CD8-positive, alpha-beta memory T cell (primary cell): ENCODE measurements at places on chromosomes 3 and 15.
A peak's percentile ranks its signal among the peaks of the same experiment; 100 is the strongest.

GRCh38 chr15:40059821-40060220 lies 20.8 kb upstream of the SRP14 start:
- DNase-seq: no peak

GRCh38 chr3:196740481-196741248 lies 1.0 kb downstream of the PAK2 start:
- DNase-seq: peak; percentile 56

GRCh38 chr15:66124651-66125050 lies 128.9 kb downstream of the MEGF11 start:
- no peak for DNase-seq

- DNase-seq: no peak
Observed at GRCh38 chr3:86985181-86985826, 5.6 kb downstream of the VGLL3 start.

- DNase-seq: no peak
Observed at GRCh38 chr15:56523521-56523920, 58.6 kb upstream of the MNS1 start.

DNA sequence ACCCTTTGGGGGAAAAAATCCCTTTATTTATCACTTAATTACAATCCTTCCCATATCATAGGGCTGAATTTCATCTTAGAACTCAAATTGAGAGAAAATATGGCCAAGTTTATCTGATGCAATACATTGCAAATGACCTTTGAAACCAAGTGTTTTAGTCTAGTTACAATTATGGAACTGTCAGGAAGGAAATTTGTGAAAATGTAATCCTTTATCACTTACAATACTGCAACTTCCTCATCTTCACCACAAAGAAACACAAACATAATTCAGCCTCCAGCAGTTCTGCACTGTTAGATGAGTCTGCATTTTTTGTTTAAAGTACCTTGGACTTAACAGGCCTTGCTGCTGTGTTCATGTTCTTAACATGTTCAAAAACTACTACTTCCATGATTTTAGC lies 4.6 kb downstream of the CCPG1 start:
- no peak for DNase-seq

GRCh38 chr3:190424108-190424477 lies 25.6 kb downstream of the TMEM207 start:
- DNase-seq: no peak

GRCh38 chr15:29938361-29939335 lies 116.4 kb upstream of the TJP1 start:
- no peak for DNase-seq

DNA sequence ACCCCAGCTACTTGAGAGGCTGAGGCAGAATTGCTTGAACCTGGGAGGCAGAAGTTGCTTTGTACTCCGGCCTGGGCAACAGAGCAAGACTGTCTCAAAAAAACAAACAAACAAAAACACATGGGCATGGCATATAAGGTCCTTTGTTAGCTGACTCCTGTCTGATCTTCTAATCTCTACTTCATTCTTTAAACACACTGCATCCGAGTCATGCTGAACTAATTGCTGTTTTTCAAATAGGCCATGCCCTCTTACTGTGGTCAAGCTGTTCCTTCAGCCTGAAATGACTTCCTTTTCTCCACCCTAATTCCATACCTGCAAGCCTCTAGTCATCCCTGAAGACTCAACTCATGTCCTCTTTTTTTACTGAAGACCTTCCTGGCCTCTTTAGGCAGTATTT lies 22.3 kb upstream of the SLMAP start:
- no peak for DNase-seq

DNA sequence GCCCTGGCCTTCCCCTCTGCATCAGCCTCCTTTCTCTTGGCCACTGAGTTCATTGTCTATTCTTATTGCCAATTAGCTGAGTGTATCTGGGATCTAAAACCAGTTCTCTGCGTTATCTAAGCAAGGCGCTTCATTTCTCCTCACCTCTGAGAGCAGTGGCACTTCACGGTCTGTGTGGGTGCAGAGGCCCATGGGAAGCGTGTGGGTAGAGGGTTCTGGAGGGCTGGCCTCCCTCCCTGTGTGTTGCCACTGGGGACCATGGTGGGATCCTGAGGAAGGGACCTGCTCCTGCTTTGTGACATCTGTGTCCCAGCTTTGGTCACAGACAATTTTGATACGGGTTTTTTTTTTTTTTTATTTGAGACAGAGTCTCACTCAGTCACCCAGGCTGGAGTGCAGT lies 32.7 kb downstream of the EDEM1 start:
- no peak for DNase-seq

- no peak for DNase-seq
Observed at GRCh38 chr3:96619475-96619874, 194.9 kb upstream of the EPHA6 start.

DNA sequence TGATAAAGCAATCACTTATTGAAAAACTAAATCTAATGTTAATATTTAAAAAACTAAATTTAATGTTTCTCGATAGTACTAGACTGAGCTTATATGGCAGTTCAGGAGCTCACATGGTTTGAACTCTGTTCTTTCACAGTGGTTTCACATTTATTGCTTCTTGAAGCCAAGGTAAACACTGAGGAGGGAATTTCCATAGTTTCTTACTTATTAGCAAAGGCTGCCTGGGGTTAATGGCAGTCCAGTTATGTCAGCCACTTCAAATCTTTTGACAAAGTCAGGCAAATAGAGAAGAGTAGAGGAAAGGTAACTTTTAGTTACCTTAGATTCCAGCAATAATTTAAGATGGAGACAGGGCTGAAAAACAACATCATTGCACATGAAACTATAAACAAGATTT lies 831.5 kb downstream of the ROBO2 start:
- no peak for DNase-seq

DNA sequence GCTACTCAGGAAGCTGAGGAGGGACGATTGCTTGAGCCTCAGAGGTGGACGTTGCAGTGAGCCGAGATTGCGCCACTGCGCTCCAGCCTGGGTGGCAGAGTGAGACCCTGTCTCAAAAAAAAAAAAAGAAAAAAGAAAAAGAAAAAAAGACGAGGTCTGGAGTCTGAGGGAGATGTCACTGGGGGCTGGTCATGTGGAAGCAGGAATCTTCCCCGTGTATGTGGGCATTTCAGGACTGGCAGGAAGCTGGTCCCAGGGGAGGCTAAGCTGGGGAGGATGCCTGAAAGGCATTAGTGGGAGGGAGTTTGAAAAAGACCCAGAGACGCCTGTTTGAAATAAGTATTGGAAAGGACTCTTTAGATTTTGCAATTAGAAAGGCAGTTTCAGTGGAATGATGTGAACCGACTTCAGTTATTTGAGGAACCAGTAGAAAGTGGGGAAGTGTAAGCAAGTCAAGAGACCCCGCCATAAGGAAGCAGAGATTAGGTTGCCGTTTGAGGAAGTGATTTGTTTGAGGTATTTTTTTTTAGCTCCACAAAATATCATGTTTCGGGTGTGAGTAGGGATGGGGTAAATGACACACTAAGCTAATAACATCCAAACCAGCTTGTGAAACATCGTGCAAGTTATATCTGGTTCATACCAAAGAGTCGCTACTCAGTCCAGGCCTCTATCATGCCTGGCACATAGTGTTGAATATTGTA lies 55.5 kb downstream of the ST6GAL1 start:
- DNase-seq: no peak

DNA sequence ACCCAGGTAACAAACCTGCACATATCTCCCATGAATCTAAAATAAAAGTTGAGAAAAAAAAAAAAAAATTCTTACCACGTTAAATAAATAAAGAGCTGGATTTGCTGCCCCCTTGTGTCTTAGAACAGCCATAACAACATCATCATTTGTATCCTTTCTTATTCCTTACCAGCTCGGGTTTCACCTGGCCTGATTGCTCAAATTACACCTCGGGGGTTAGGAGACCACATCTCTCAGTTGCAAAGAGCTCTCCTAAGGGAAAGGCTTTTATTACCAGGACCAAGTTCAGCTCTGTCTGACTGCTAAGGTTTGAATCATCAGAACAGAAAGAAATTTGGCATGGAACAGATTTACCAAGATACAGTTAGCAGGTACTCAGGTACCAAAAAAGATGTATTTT lies 25.8 kb upstream of the RPL39L start:
- DNase-seq: no peak

DNA sequence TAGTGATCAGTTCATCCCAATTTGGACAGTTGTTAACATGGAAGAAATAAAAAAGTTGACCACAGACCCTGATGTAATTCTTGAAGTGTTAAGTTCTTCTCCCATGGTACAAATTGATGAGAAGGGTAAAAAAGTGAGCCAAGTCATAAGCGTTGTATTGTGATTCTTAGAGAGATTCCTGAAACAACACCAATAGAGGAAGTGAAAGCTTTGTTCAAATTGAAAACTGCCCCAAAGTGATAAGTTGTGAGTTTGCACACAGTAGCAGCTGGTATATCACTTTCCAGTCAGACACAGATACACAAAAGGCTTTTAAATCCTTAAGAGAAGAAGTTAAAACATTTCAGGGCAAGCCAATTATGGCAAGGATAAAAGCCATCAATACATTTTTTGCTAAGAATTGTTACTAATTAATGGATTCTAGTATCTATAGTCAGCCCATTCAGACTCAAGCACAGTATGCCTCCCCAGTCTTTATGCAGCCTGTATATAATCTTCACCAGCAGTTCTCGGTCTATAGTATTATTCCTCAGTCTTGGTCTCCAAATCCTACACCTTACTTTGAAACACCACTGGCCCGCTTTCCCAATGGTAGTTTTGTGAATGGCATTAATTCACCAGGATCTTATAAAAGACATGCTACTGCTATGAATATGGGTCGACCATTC lies 38.2 kb downstream of the CDIN1 start:
- DNase-seq: no peak

DNA sequence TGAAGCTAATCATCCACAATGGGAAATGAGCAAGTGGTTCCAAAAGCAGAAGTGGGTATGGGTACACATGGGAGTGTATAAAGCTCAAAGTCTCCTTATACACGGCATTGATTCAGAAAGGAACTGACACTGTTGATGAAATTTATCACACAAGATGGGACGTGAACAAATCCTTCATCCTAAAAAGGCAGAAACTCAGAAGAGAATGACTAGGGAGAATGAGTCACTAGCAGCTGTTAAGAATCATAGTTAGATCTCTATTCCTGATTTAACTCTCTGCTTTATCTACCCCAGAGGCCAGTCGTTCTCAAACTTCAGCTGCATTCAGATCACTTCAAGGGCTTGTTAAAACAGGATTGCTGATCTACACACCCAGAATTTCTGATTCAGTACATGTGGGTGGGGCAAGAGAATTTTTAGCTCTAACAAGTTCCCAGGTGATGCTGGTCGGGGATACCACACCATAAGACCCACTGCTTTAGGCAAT lies 97.7 kb upstream of the PHLDB2 start:
- no peak for DNase-seq
